Heart right ventricle (tissue), 16 donors: ENCODE measurements at places on chromosomes 7 and 10. TPM values are rescaled to one million over a fixed set of nuclear protein-coding genes. Genes with fewer than 3 reads are reported as not detected.

Gene TMEM225B
- 0.23 TPM for total RNA-seq

DNA sequence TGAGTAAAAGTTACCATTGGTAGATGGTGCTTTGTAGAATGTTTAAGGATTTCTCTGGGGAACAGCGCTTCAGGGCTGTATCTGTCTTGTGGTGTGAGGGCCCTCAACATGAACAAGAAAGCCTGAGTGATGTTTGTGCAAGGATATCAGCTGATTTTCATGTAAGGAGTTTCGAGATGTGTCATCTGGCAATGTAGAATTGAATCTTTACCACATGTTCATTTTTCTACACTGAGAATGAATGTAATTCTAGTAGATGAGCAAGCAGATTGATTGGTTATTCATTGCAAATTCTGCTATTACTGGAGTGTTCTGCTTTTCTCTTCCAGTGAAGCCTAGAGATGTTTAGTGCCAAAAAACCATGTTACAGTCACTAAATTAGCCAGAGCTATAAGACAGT lies 87.7 kb downstream of the ST7 start:
- DNase-seq = no peak

- no peak for DNase-seq
Observed at GRCh38 chr10:114478281-114478680, 74.0 kb upstream of the AFAP1L2 start.

Gene NXPH1
- total RNA-seq = not detected

- no peak for DNase-seq
Observed at GRCh38 chr10:101650863-101651262, 44.1 kb downstream of the FBXW4 start.

GRCh38 chr10:77602231-77602912 lies 35.2 kb downstream of the KCNMA1 start:
- DNase-seq = no peak

Gene OR9A2
- total RNA-seq = not detected

Gene ABCA13
- total RNA-seq = 0.37 TPM
